ENCODE measurements at places on chromosomes 1 and 21.

DNA sequence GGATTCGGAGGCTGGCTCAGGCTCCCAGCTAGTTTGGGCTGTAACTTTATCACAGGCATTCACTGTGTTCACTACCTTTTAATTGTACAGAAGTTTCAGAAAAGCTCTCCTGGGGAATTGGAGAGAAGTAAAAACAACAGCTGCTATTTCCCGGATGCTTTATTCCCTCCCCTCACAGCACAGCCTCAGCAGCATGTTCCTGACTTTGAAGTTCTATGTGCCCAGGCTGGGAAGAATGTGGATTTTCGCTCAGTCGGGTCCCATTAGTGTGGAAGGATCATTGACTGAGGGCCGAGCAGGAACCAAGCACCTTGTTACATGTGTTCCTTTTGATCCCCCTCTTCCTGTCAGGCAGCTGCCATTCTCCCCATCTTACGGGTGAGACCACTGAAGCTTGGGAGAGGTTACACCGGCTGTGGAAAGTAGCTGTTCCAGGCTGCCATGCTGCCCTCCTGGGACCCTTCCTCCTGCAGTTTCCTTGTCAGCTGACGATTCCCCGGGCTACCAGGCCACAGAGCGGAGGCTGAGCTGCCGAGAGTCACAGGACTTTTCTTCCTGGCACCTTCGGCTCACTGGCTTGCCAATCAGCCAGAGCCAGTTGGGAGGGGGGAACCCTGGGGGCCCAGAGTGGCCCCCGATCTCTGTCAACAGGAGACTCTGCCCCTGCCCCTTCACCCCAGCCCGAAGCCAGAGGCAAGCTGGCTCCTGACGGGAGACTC, 223.1 kb upstream of the TMEM51 start:
- no peak for DNase-seq

DNA sequence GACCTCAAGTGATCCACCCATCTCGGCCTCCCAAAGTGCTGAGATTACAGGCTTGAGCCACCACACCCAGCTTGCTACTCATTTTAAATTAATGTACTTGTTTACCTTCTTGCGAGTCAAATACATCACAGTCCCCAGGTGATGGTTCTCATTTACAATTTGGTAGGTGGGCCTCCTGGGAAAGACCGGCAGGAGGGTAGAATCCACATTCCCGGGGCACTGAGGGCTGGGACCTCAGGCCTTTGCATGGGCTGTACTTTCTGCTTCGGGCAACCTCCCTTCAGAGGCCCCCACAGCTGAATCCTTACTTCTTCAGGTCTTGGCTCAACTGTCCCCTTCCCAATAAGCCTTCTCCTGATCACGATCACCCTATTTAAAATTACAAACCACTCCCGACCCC, 165.5 kb downstream of the KAZN start:
- DNase-seq: no peak

DNA sequence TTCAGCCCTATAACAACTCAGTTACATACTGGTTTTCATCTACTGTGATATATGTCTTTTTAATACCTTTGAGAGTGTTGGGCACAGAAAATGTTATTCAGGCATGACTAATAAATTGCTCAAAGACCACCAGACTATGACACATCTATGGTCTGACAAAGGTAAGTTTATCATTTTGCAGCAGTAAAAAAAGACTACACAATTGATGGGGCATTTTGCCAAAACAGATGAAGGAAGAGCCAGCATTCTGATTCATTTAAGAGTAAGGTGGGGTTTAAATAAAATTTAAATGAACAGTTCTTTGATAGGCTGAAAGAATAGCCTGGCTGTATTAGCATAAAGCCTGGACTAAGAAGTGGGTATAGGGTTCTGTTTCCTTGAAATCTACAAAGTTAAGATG, 8.8 kb upstream of the RNPC3 start:
- no peak for DNase-seq

DNA sequence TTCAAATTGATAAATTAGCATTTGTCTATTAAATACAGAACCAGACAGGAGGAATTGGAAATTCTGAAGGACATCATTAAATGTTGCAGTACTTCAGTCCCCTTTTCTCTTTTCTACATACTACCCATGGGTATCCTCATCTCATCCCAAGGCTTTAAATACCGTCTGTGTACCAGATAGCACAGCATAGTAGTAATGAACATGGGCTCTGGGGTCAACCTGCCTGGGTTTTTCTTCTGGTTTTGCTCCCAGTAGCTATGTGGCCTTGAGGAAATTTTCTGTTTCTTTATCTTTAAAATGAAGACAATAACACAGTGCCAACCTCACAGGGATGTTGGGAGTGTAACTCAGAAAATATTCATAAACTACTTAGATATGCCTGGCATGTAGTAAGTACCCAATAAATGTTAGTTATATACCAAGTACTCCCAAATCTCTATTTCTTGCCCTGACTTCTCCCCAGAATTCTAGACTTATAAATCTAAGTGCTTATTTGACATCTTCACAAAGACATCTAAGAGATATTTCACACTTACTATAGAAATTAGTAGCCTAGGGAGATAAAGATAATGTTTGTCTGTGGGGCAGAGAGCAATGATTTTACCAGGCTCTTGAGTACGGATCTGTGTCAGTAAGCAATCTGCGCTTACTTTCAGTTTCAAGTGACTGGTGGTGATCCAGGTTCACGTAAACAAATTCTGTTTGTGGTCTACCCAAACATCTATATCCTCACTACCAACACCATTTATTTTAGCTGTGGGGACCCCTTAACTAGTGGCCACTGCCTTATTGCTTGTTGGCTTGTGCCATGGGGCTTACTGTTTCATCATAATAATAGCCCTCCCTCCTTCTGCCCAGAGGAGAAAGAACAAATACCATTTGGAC, 37.3 kb downstream of the VANGL2 start:
- DNase-seq: no peak

DNA sequence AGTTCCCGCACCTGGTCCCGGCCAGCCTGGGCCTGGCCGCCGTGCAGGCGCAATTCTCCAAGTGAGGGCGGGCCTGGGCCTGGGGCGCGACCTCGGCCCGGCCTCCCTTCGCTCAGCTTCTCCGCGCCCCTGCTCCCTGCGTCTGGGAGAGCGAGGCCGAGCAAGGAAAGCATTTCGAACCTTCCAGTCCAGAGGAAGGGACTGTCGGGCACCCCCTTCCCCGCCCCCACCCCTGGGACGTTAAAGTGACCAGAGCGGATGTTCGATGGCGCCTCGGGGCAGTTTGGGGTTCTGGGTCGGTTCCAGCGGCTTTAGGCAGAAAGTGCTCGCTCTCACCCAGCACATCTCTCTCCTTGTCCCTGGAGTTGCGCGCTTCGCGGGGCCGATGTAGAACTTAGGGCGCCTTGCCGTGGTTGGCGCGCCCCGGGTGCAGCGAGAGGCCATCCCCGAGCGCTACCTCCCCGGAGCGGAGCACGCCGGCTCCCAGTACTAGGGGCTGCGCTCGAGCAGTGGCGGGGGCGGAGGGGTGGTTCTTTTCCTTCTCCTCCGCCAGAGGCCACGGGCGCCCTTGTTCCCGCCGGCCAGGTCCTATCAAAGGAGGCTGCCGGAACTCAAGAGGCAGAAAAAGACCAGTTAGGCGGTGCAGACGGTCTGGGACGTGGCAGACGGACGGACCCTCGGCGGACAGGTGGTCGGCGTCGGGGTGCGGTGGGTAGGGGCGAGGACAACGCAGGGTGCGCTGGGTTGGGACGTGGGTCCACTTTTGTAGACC, 1.2 kb downstream of the OLIG1 start:
- no peak for DNase-seq
